ENCODE measurements at places on chromosomes 1 and 21.

- no peak for DNase-seq
These were observed 68.0 kb downstream of the MEGF6 start for GRCh38 chr1:3543076-3544039.

DNA sequence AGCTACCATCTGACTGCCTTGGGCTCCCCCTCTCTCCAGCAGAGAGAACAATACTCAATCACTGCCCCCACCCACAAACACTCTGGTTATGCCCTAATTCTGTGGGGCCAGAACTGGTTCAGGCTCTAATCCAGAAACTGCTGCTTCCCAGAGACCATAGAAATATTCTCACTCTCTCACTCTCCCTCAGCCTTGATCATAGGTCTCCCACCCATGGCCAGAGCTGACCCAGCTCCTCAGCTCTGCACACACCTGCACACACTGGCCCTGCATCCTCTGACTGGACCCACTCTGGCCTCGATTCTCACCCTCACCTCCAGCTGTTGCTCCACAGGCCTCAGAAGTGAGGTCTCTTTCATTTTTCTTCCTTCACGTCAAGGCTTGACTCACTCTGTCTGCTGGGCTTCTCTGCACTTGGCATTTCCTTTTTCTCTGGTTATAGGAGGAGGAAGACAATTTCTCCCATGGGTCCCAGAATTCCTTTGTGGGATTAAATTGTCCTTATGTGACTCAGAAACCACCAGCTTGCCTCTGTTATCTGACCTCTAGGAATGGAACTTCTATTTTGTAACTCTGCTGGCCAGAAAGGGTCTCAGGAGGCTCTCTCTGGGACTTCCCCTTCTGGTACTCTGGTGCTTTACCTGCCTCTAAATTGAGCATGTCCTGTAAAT is 15.6 kb upstream of the ZMYM6 start:
- DNase-seq = no peak

DNA sequence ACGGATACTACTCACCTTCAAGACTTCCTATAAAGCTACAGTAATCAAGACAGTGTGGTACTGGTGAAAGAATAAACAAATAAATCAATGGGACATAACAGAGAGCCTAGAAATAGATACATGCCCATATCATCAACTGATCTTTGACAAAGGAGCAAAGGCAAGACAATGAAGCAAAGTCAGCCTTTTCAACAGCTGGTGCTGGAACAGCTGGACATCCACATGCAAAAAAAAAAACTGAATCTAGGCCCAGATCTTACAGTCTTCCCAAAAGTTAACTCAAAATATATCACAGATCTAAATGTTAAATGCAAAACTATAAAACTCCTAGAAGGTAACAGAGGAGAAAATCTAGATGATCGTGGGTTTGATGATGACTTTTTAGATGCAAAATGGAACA is 170.3 kb downstream of the MIS18A start:
- DNase-seq = no peak

DNA sequence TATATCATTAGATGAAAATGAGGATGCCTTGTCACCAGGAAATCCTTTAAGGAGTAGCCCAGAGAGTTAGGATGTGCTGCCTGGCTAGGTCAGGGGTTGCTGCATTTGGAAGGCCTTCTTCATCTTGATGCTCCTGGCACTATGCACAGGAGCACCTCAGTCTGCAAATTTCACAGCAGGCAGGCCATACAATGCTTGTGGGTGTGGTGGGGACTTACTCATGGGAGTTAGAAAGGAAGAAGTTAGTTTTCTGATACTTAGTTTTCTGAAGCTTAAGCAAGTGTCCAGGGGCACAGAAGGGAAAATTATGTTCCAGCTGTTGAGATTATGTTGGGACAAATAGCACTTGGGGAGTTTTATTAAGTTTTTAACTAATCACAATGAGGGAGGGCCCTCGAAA is 11.4 kb downstream of the HLX start:
- no peak for DNase-seq

GRCh38 chr1:11845641-11846335 is 1.8 kb downstream of the NPPA start:
- no peak for DNase-seq
